Urothelium cell line (cell line): ENCODE measurements at places on chromosomes 1 and 21.

DNA sequence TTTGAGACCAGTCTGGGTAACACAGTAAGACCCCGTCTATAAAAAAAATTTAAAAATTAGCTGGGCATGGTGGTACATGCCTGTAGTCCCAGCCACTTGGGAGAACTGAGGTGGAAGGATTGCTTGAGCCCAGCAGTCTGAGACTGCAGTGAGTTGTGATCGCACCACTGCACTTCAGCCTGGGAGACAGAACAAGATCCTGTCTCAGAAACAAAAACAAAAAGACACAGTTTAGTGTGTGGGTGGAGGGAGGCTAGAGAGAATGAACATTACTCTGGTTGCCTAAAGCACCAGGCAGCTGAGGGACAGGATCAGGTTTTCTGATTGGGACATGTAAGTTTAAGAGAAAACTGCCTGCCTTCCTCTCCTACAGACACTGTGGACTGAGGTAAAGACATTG, 42.3 kb downstream of the VAMP4 start:
- no peak for DNase-seq

DNA sequence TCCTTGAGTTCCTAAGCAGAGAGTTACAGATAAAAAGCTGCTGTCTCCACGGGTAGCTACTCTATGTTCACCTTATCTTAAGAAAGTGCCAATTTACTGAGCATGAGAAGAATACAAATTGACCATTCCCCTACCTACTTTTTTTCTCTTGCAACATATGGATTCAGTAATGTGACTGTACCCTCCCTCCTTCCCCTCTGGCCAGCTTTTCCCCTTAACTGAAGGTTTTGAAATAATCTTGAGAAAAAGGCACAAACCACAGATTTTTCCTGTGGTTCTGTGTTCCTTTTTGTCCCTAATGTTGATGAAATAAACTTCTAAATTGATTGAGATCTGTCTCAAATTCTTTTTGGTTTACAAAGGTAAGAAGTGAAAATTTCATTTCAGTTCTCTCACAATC, 2.6 kb upstream of the CD2 start:
- no peak for DNase-seq

- DNase-seq, result no peak
Measured at GRCh38 chr1:56450004-56450666, 129.2 kb downstream of the PLPP3 start.

GRCh38 chr1:34831721-34832246, 27.8 kb downstream of the SMIM12 start:
- no peak for DNase-seq

DNA sequence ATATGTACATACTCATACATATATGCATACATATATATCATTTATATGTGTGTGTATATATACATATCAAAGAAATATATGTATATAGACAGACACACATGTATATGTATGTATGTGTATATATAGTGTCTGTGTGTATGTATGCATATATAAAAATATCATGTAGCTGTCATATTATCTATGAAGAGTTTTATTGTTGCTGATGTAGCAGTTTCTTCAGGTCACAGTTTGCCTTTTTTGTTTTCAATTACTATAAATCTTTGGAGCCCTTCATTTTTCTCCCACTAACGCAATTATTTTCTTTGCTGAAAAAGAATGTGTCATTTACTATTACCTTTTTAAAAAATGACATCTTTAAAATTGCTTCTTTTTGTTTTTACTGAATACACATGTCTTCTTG, 904.5 kb downstream of the PLA2G4A start:
- no peak for DNase-seq

GRCh38 chr1:45148209-45148825, 58.1 kb downstream of the ZSWIM5 start:
- no peak for DNase-seq

GRCh38 chr1:160539684-160539989, 16.6 kb upstream of the SLAMF6 start:
- no peak for DNase-seq

DNA sequence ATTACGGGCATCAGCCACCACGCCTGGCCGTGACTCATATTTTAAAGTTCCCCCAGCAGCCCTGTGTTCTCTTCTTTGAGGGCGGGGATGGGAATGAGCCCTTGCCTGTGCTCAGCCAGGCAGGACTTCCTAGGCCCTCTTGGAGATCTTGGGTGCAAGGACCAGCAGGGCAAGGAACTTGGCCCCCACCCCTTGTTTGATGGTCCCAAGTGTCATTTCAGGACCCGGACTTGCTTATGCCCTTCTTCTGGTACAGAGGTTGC, 9.3 kb downstream of the RASSF5 start:
- DNase-seq, result no peak

DNA sequence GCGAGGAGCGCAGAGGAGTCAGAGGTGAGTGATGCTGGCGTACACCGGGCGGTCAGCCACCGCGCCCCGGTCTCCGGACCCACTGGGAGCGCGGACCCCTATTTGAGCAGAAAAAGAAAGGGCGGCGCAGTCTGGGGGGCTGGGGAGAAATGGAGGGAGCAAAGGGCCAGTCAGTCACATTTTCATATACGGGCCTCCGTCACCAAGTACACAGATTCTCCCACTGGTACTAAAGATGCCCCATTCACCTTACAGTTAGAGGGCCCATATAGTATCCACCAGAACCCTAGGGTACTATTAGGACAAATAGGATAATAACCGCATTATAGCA, 573 bp downstream of the C2CD4D start:
- DNase-seq, result no peak

DNA sequence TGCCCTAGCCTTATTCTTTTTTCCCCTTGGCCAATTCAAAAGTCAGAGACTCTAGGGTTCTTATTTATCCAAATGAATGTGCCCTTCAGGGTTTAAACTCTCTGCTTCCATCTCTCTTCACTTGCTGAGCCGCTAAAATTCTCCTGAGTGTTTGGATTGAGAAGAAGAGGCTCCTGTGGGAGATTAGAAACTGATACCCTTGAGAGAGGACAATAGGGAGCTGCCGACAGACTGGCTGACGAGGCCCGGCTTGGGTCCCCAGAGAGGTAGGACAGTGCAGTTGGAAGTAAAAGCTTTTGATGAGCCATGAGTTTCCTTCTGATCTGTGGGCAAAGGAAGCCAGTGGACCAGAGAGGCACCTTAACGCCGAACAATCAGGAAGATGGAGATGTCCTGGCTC, 41.3 kb upstream of the UBE2U start:
- no peak for DNase-seq

GRCh38 chr21:37136261-37136660, 63.2 kb downstream of the TTC3 start:
- no peak for DNase-seq

DNA sequence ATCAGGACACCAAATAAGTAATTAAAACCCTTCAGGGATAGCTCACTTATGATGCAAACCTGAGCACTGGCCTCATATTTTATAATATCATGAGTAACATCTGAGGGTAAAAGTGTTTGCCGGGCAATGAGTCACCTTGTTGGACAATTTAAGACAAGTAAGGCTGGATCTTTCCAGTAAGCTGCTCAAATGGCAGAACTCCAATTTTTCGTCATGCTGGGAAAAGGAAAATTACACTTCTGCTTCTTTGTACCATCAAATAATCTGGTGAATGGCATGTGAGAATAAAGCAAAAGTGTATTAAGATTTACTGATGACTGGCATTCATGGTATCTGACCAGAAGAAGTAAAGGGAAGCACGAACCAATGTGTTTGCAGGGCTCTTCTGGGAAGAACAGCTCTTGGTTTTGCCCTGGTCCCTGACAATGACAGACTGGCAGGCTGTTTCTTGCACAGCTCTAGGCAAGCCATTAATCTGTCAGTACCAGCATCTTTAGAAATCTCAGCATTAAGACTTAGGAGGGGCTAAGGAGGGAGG, 392.2 kb downstream of the VAV3 start:
- DNase-seq, result peak; percentile 58

DNA sequence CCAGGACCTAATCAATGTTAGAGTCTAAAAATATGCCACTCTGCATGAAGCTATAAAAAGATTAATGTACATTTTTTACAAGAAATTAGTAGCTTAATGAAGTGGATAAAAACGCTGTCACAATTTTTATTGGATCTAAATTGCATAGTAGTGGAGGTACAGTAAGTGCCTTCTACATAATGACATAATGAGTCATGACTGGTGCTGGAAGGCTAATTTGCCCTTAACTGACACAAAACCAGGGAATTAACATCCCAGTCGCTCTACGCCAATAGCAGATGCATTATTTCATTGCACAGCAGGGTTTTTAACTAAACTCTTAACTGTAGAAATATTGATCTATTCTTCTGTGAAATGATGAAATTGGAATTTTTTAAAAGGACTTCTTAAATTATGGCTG, 33.3 kb downstream of the RRAGC start:
- no peak for DNase-seq

DNA sequence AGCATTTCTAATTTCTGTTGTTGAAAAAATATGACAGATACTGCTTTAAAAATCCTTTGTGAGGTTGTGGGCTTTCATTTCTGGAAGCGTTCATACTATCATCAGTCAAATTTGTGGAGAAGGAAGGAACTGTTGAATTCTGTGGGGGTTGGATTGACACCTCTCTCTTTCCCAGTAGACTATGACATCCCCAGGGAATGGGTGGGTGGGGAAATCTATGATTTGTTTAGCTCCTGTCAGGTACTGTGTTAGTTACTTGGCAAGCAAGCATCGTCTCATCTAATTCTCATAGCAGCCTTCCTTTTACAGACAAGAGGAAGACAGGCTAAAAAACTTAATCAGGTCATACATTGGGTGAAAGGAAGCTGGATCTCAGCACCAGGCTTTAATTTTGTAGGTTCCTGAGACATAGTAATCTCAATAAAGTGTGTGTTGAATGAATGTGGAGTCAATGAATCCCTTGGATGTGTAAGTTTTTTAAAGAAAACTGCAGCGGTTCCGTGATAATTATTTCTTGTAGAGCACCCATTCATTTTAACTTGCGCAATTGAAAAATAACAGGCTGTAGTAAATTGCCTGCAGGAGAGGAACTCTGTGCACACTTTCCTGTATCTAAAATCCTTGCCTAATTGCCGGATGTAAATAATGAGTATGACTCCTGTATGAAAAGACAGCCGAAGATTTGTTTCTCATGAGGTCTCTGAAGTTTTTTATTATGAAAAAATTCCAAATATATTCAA, 60.6 kb downstream of the MYOM3 start:
- no peak for DNase-seq

- no peak for DNase-seq
Measured at GRCh38 chr1:207908107-207908734, 2.7 kb downstream of the CD34 start.
